ENCODE measurements at places on chromosomes 12 and 14.

DNA sequence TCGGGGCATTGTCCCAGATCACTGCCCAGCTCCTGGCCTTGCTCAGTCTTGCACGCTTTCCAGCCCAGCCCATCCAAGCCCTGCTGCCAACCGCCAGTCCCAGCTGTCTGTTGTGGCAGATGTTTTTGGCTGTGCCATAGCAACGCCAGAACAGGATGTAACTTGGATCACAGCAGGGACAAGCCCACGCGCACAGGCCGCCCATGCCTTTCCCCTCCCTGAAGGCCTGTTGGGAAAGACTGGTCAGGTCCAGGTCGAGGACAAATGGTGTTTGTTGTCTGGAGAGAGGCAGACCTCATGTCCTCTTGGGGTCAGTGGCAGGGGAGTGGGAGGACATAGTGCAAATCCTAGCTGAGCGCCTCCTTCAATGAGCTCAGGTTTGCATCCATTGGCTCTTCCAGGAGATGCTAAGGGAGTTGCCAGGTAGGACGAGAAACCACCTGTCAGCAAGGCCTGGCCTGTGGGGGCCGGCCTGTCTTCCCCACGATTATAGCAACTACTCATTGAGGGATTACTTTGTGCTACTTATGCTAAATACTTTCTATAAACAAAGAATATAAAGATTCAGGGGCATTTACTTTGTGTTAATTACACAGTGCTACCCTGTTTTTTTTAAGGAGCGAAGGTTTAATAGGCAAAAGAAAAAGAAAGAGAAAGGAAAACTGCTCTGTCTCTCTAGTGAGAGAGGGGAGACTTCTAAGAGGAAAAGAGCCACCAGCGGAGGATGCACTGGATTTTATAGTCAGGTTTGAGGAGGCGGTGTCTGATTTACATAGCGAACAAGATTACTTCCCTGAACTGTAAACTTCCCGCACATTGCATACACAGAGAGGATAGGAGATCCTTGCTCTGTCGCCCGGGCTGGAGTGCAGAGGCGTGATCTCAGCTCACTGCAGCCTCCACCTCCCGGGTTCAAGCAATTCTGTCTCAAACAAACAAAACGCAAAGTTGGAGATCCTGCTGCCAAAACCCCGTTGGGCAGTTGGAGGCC, 42.8 kb upstream of the CORO1C start:
- no peaks in the 10 kb centered on the region for H3K27me3 ChIP-seq
- H3K4me3 ChIP-seq = no peak overlapping the region
- H3K27ac ChIP-seq = no peak overlapping the region

DNA sequence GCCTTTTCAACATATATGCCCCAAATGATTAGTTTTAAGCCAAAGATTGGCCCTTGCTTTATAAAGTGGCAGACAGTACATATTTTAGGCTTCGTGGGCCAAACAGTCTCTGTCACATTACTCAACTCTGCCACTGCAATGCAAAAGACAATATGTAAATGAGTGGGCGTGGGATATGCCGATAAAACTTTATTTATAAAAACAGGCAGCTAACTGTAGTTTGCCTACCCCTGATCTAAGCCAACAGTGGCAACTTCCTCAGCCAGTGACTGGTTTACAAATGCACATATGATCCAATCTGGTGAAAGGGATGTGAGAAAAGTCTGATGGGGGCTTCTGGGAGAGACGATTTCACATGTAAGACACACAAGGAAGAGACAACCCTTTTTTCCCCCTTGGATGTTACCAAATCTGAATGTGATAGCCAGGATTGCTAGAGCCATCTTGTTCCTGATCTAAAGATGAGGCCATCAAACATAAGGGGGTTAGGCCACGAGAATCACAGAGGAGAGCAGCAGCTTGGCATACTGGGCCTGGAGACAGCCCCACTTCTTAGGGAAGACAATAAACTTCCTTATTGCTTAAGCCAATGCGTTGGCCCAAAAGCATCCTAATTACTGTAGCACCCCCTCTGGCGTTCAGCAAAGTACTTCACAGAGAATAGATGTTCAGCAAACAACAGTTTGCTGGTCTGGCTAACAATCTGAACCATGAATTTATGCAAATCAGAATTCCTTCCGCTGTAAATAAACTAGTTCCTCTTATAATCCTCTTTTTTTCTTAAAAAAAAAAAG, 75.2 kb upstream of the TMCC3 start:
- no peaks in the 10 kb centered on the region for H3K36me3 ChIP-seq
- H3K27ac ChIP-seq = no peak overlapping the region
- H3K4me1 ChIP-seq = no peaks in the 10 kb centered on the region
- peaks cover 4% of the 10 kb centered on the region for H3K27me3 ChIP-seq
- DNase-seq = no peak

GRCh38 chr12:14849661-14850060, 6.3 kb upstream of the ART4 start:
- H3K4me3 ChIP-seq = no peak overlapping the region
- peaks cover 3% of the 10 kb centered on the region for H3K27me3 ChIP-seq
- no peak for DNase-seq
- H3K27ac ChIP-seq = no peak overlapping the region
- peaks cover 4% of the 10 kb centered on the region for H3K4me1 ChIP-seq
- no peaks in the 10 kb centered on the region for H3K36me3 ChIP-seq

DNA sequence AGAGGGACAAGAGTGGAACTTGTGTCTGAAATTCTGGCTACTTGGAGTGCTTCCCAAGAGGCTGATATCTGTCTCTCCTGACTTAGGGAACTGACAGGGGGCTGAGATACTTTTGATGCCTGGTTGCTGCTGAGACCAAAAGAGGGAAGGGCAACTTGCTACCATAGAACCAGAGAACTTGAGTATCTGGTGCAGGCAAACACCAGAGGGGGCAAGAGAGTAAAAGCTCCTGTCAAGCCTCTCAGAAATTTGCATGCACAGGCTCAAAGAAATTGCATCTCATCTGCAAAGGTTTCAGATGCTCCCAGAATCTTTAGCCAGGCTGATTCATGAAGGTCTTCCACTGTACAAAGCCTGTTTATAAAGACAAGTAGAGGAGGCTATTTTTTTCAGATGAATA, 391.3 kb upstream of the FOXG1 start:
- no peaks in the 10 kb centered on the region for H3K36me3 ChIP-seq
- H3K4me3 ChIP-seq = no peak overlapping the region
- no peak for DNase-seq
- H3K27me3 ChIP-seq = no peaks in the 10 kb centered on the region
- H3K27ac ChIP-seq = no peak overlapping the region

DNA sequence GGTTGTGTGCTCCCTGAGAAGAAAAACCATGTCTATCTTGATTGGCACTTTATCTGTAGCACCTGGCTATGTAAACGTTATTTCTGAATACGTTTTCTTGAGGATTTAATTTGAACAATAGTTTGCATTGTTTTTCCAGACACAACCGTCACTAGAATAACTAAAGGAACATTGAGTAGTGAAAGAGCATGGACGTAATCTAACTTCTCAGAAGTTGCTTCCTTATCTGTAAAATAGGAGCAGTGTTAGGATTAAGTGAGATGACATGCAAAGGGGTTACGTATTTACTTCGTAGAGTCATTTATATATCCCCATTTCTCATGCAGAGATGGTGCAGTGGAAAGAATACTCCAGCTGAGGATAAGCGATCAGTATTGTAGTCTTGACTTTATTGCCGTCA, 8.1 kb downstream of the AEBP2 start:
- DNase-seq = no peak
- no peak overlapping the region for H3K4me3 ChIP-seq
- peaks cover 30% of the 10 kb centered on the region for H3K4me1 ChIP-seq
- H3K36me3 ChIP-seq = peaks cover 26% of the 10 kb centered on the region
- H3K27me3 ChIP-seq = no peaks in the 10 kb centered on the region

- DNase-seq = no peak
- H3K4me1 ChIP-seq = peaks cover 11% of the 10 kb centered on the region
- no peak overlapping the region for H3K27ac ChIP-seq
- no peak overlapping the region for H3K4me3 ChIP-seq
- no peaks in the 10 kb centered on the region for H3K36me3 ChIP-seq
Observed at GRCh38 chr12:27592548-27592947, 68.5 kb downstream of the PPFIBP1 start.

DNA sequence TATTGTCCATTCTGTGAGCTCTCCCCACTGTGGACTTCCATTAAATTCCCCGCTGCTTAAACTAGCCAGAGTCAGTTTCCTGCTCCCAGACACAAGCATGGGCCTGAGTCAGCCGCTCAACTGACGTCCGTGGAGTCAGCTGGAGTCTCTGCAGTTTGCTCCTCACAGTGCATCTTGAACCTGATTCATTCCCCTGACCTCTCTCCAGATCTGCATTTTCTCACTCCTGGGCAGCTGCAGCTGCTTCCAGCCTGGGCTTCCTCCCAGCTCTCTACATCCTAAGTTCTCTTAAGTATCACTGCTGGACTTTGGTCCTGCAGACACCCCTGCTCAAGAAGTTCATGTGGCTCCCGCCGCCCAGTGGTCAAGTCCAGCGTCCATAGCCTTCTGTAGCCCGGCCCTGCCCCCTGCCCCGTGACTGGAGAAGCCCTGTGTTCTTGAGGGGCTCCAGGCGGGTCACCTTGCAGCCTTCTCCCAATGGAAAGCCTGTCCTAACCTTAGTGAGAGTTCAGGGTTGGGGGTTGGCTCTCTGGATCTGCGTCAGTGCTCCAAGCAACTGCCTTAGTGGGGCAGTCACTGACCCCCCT, 20.0 kb downstream of the NFKBIA start:
- DNase-seq = no peak
- H3K4me3 ChIP-seq = no peak overlapping the region
- no peak overlapping the region for H3K27ac ChIP-seq
- H3K4me1 ChIP-seq = no peaks in the 10 kb centered on the region
- no peaks in the 10 kb centered on the region for H3K27me3 ChIP-seq

GRCh38 chr14:89973234-89973823, 17.6 kb downstream of the TDP1 start:
- no peak overlapping the region for H3K4me3 ChIP-seq
- DNase-seq = peak; percentile 15
- no peaks in the 10 kb centered on the region for H3K27me3 ChIP-seq
- peaks cover 46% of the 10 kb centered on the region for H3K36me3 ChIP-seq
- H3K27ac ChIP-seq = no peak overlapping the region

DNA sequence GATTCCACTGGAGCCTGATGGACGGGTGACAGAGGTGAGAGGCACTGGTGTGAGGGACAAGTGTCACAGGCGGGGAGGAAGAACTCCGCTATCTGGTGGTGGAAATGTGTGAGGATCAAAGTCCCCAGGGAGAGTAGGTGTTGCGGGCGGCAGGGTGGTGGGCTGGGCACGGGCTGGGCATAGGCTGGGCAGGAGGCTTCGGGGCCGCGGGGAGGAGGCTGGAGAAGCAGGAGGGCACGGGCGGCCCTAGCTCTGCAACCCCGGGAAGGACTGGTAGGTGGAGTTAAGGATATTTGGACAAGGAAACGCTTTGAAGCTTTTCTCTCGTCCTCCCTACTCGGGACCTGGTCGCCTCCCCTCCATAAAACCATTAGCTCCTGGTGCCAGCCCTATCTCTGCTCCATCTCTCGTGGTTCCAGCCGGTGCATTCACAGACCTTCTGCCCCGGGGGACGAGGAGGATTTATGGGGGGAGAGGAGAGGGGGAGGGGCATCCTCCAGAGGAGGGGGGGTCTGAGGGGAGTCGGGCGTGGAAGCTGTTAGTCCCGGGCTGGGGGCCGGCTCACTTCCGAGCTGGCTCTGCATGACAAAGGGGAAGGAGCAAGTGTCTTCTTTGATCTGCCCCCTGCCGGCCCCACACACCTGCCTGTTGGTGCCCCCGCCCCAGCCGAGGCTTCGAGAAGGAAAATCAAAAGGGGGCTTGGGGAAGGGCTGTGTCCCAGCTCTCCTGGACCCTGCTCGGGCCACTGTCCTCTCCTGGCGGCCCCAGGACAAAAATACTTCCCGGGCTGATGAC, 504 bp downstream of the WNT5B start:
- peaks cover 1% of the 10 kb centered on the region for H3K36me3 ChIP-seq
- no peak for DNase-seq
- H3K27me3 ChIP-seq = peaks cover 77% of the 10 kb centered on the region
- H3K27ac ChIP-seq = peak overlapping the region; percentile 19
- peak overlapping the region; percentile 66 for H3K4me3 ChIP-seq

GRCh38 chr12:81953541-81953940, 194.4 kb upstream of the PPFIA2 start:
- no peaks in the 10 kb centered on the region for H3K36me3 ChIP-seq
- H3K27ac ChIP-seq = no peak overlapping the region
- DNase-seq = no peak

- no peaks in the 10 kb centered on the region for H3K36me3 ChIP-seq
- no peaks in the 10 kb centered on the region for H3K27me3 ChIP-seq
- H3K27ac ChIP-seq = no peak overlapping the region
- no peaks in the 10 kb centered on the region for H3K4me1 ChIP-seq
- no peak overlapping the region for H3K4me3 ChIP-seq
- DNase-seq = no peak
Observed at GRCh38 chr14:90553921-90554336, 157.1 kb downstream of the CALM1 start.

GRCh38 chr12:97899956-97900355, 437.4 kb downstream of the RMST start:
- no peak overlapping the region for H3K27ac ChIP-seq
- H3K36me3 ChIP-seq = no peaks in the 10 kb centered on the region
- no peaks in the 10 kb centered on the region for H3K4me1 ChIP-seq
- H3K4me3 ChIP-seq = no peak overlapping the region

DNA sequence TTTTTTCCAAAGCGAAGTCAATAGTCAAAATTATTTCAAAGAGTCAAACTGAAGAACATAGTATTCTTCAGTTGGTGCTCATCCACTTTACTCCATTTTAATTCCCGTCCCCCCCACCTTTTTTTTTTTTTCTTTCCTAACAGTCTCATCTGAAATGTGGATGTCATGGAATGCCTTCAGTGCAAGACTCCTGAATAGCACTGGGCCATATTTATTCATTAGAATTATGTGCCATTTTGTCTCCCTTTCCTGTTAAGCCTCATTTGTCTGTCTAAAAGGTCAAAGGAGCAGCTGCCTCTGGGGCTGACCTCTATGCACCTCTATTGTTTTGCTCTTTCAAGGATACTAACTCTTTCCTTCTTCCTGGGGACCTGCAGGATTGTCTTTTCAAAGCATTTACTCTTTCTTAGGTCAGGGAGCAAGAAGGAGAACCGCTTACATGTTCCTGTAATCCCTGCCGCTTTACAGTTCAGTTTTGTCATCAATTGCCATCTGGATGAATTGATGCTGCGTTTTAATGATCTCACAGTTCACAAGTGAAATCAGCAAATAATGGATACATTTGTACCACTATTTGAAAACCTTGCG, 310.6 kb downstream of the NPAS3 start:
- H3K4me1 ChIP-seq = no peaks in the 10 kb centered on the region
- no peak overlapping the region for H3K27ac ChIP-seq
- DNase-seq = no peak
- no peaks in the 10 kb centered on the region for H3K27me3 ChIP-seq
- no peaks in the 10 kb centered on the region for H3K36me3 ChIP-seq
- no peak overlapping the region for H3K4me3 ChIP-seq
